HT-29 (cell line): ENCODE measurements at places on chromosomes 13 and 19.
A peak's percentile ranks its signal among the peaks of the same experiment; 100 is the strongest.

DNA sequence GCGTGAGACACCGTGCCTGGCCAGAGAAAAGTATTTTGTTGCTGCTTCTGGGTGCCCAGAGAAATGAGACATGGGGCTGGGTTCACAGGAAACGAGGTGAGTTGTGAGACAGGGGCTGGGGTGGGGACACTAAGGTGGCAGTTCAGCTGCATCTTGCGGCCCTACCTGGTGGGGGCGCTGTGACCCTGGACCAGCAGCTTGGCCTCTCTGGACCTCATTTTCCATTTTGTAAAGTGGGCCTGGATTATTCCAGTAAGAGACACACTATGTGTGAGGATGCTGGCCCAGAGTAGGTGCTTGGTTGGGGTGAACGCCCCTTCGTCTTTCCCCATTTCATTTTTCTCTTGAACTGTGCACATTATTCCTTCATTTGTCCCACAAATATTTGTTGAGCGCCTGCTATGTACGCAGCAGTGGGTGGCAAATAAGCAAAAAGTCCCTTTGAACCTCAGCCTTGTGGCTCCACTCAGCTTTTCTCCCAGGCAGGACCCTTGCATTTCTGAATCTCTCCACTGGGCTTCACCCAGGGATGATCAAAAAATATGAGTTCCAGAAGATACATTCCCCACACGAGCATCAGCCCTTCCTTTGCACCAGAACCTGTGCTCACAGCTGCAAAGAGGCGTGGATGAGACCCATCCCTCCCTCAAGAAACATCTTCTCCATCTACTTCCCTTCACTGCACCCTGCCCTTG, 26.6 kb upstream of the OR10H1 start:
- DNase-seq: no peak

GRCh38 chr19:37511186-37511585, 4.4 kb downstream of the ZNF793 start:
- no peak for DNase-seq

GRCh38 chr13:42526804-42527203, 47.1 kb upstream of the TNFSF11 start:
- no peak for DNase-seq

DNA sequence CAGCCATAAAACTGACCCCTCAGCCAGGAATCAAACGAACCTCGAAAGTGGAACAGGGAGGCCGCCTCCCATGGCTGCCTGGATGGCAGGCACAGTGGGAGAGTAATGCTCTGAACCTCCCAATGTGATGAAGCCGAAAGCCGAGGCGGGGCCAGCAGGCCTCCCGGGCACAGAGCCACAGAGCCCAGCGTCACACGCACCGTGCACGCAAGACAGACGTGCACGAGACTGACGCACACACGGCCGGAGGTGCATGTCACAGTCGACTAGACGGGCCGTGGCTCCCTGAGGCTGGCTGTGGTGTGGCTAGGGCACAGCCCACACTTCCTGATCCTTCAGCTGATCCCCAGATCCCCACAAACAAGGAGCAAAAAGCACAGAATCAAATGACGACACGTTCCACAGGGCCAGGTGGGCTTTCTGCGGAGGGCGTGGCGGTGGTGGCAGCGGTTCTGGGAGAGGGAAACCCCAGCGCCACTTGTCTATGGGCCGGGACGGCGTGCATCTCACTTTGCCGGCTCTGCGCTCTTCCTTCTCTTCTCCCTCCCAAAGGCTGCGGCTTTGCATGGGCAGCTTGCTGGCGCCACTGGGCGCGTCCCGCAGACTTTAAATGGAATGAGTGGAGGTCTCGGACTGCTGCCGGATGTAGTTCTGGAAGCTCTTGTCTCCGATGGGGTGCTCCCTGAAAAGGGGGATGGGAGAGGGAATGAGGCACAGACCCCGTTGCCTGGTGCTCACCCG, 5.0 kb upstream of the C13orf46 start:
- DNase-seq: no peak

DNA sequence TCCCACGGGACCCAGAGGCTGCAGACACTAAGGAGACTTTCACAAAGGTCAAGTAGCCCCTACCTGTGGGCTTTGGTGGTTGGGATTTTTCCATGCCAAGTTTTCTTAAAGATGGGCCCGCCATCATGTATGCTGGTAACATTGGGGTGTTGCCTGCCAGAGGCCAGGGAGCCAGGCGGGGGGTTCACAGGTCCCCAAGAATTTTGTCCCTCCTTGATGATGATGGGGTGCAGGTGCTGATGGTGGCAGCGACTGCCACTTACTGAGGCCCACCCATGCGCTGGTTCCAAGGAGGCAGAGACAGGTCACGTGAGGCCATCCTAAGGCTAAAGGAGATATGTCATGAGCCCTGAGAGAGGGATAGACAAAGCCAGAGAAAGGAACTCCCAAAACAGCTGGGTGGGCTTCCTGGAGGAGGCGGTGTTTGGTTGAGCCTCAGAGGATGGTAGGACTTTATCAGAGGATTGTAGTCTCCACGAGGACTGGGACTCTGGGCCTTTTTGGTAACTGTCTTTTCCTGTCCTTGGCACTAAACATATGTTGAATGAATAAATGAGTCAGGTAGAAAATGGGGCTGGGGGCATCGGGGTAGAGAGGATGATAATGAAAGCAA, 14.4 kb downstream of the PLEKHF1 start:
- no peak for DNase-seq

GRCh38 chr19:18896421-18896841, 473 bp upstream of the CERS1 start:
- peak; percentile 8 for DNase-seq

GRCh38 chr13:113327391-113327765, 30.3 kb downstream of the LAMP1 start:
- DNase-seq: no peak

DNA sequence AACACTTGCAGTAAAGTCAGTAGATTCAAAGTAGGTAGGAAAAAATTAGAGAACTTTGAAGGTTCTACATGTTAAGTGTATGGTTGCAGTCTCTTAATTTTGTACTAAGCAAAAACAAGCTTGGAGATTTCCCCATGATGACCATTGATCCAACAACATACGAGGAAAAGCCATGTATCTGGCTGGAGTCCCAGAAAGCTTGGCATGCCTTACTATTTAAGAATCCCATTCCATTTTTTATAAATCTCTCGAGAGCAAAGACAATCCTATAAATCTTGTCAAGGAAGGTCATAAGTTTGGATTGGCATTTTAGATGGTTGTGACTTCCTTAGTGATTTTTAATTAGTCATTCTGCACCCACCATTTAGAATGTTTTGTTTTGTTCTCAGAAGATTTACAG, 495.9 kb downstream of the GPC5 start:
- no peak for DNase-seq

- peak; percentile 89 for DNase-seq
These were observed 63.4 kb downstream of the EFNB2 start for GRCh38 chr13:106471957-106472543.

DNA sequence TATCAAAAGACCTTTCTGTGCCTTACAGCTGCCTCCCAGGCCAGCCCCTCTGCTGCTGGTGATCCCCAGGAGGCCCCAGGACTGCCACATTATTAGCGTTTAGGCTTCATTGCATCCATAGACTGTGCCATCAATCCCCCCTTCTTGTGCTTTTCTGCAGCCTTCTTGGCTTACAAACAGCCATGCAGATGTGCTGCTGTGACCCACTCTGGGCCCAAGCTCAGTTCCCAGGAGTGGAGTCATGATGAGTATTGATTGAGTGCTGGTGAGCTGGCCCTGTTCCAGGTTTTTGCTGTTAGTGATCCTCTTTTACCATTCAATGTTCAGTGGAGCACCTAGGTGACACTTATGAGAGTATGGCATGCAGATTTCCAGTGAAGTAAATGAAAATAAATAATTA, 59.9 kb upstream of the SLAIN1 start:
- DNase-seq: no peak

DNA sequence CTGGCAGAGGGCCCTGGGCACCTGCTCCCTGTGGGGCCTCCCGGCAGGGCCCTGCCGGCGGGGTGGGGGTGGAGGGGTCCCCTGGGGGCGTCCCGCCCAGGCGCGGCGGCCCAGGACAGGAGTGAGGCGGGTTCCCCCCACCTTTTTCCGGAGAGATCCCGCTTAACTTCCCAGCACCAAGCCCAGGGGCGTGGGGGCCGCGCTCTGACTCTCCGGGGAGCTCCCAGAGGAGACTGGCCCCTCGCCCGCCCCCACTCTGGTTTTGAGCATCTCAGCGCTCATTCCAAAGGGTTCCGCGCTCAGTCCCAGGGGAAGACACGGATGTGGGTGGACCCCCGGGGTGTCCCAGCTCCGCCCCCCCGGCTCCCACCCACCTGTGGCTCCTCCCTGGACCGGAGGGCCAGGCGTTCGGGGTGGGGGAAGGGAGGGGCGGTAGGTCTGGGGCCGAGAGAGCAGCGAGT, 476 bp downstream of the C2CD4C start:
- DNase-seq: no peak

DNA sequence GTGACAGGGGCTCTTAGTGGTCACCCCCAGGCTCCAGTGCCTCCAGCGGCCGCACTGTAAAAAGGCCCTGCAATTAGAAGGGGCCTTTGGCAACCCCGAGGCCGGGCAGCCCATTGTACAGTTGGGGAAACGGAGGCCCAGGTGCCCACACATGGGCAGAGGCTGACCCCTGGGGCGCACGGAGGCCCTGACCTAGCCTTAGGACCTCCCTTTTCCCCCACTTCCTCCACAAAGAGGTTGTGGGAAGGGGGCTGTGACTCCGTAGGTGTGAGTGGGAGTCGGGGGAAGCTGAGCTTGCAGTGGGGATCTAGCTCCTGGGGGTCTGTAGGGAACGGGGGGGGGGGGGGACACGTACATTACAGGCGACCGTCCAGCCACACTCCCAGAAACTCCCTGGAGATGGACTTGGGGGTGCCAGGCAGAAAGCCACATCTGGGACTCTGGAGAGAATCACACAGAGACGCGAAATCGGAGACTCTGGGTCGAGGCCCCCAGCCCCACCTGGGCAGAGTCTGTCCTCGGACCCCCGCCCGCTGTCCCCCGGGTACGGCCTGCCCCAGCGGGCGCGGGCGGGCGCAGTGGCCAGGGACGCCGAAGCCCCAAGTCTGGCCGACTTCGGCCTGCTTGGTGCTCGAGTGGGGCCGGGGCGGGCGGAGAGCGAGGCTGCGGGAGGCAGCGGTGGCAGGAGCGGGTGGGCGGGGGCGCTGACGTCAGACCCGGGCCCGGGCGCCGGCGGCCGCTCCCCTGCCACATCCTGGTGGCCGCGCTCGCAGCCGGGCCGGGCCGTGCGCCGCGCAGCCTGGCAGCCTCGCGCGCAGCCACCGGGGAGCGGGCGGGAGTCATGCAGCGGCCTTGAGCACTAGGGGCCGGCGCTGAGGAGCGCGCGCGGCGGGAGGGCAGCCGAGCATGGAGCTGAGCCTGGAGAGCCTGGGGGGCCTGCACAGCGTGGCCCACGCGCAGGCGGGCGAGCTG, at the start of gene ONECUT3:
Gene ONECUT3 (plus strand): TSS at position 750 of the 972 bp plus-strand sequence. CDS start 157 bp downstream, at position 907.
- DNase-seq: no peak

GRCh38 chr13:38093425-38093824, 223.9 kb upstream of the TRPC4 start:
- DNase-seq: no peak

- no peak for DNase-seq
These were observed 718.6 kb downstream of the DACH1 start for GRCh38 chr13:71148396-71148795.

DNA sequence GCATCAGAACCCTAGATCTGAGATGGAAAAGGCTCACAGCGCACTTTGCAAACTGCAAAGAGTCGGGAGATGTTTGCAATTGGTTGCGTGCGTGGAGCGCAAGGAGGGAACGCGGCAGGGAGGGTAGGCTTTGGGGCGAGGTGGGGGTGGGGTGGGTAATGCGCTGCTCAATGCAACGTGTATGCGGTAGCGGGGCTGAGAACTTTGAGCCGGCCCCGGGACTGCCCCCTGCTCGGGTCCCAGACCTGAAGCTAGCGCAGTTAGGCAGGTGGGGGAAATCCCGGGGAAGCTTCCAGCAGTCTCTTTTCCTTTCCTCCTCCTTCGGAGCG, 971 bp downstream of the FOSB start:
- no peak for DNase-seq

DNA sequence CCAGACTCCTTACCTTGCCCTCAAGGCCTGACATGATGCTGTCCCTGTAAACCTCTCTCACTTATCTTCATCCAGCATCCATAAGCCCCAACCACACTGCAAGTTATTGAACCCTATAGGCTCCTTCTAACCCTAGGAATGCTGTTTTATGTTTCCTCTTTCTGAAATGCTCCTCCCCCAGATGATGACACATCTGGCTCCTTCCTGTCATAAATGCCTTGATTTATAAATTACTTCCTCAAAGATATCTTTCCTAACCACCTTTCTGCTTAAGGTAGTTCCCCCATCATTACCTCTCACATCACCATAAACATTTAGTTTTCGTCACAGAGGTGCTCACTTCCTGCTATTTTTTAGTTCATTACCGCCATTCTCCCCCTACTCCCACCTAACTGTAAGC, 12.3 kb downstream of the RUBCNL start:
- no peak for DNase-seq

DNA sequence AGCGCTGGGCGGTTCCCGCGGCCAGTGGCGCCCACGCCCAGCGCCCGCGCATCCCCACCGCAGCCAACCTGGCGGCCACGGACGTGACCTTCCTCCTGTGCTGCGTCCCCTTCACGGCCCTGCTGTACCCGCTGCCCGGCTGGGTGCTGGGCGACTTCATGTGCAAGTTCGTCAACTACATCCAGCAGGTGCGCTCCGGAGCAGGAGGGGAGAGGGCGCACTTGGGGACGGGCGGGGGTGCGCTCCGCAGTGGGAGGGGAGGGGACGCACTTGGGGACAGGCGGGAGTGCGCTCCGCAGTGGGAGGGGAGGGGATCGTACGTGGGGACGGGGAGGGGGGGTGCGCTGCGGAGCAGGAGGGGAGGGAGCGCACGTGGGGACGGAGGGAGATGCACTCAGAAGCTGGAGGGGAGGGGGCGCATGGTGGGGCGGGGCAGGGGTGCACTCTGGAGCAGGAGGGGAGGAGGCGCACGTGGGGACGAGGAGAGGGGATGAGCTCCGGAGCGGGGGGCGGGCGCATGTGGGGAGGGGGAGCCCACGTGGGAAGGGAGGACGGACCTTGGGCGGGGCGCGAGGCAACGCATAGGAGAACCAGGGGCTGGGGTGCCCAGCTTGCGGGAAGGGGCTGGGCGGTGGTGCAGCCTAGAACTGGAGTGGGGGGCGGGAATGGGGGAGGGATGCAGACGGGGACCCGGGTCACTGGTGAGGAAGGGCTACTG, 1.5 kb downstream of the KISS1R start:
- DNase-seq: no peak

- no peak for DNase-seq
These were observed at the start of gene TNFRSF19 for GRCh38 chr13:23570099-23570920. Gene TNFRSF19, plus strand, starts transcription at chr13:23570412. Its CDS starts 19,772 bp downstream, at chr13:23590184.

DNA sequence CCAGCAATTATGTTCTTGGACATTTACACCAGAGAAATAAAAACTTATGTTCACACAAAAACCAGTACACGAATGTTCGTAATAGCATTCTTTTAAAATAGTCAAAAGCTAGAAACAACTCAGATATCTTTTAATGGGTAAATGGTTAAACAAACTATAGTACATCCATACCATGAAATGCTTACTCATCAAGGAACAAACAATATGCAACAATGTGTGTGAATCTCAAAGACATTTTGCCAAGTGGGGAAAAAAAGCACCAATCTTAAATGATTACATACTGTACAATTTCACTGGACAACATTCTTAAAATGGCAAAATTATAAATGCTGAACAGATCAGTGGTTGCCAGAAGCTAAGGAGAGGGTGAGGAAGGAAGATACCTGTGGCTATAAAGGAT, 36.6 kb downstream of the MYCBP2 start:
- no peak for DNase-seq
